ENCODE measurements at places on chromosomes 1 and 21.

- DNase-seq: peak; percentile 34
These were observed 1.0 kb upstream of the TNFSF4 start for GRCh38 chr1:173208146-173208545.

DNA sequence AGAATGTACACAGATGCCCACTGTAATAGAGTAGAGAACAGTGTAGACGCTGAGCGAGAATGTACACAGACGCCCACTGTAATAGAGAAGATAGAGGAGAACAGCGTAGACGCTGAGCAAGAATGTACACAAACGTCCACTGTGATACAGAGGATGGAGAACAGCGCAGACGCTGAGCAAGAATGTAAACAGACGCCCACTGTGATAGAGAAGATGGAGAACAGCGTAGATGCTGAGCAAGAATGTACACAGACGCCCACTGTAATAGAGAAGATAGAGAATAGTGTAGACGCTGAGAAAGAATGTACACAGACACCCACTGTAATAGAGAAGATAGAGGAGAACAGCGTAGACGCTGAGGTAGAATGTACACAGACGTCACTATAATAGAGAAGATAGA lies 306.9 kb downstream of the SMYD3 start:
- no peak for DNase-seq

DNA sequence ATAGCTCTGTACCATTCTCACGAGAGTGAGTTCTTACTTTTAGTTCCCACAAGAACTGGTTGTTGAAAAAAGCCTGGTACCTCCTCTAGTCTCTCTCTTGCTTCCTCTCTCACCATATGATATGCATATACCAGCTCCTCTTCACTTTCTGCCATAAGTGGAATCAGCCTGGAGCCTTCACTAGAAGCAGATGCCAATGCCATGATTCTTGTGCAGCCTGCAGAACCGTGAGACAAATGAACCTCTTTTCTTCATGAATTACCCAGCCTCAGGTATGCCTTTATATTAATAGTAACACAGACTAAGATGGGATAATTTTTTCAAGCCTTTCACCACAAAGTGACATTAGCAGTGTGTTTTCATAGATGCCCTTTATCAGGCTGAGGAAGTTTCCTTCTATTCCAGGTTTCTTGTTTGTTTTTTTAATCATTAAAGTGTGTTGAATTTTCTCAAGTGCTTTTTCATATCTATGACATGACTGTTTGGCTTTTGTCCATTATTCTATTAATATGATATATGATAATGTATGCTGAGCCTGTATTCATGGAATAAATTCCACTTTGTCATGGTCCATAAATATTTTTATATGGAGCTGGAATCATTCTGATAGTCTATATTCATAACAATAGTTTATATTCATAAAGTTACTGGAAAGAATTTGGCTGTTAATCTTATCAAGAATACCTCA lies 40.7 kb upstream of the C1orf185 start:
- peak; percentile 22 for DNase-seq

GRCh38 chr1:36284061-36284460 lies 22.1 kb upstream of the SH3D21 start:
- DNase-seq: peak; percentile 18

GRCh38 chr1:58573138-58573537 lies 3.9 kb downstream of the TACSTD2 start:
- DNase-seq: no peak

GRCh38 chr21:24759348-24760075 lies 847.8 kb downstream of the MRPL39 start:
- DNase-seq: no peak

GRCh38 chr1:165355977-165356811 lies at the start of gene LMX1A:
TSS of gene LMX1A (minus strand) at chr1:165356715. CDS start at chr1:165355559, 1,156 bp downstream.
- no peak for DNase-seq

DNA sequence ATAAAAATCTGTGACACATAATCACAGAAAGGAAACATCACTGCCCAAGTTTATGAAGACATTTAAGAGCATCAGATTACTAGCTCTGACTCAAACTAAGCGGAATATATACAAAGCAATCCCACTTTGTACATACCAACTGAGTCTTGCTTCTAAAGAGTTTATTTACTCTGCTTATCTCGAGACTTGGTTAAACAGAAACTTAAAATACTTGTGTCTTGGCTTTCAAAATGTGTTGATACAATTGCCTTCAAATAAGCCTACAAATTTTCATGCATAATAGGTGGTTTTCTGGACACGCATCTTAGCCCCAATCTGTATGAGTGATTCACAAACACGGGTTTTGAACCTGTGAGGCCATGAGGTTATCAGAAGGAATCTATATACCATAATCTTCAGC lies 21.0 kb downstream of the CD160 start:
- DNase-seq: no peak

DNA sequence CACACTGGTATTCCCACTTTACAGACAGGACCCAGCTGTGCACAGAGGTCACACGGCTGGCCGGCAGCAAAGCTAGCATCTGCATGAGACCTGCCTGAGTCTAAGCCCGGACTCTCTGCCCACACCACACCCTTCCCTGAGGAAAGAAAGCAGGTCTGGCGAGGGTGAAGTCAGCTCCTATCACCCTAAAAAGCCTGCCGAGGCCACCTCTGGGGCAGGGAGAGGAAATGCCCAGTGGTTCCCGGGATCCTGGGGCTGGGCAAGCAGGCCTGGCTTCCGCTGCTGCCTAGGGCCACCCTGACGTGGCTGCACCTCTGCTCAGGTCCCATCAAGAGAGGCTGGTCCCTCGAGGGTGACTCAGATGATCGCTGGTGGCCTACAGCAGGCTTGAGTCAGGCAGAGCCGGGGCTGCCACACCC lies 42.2 kb downstream of the RAP1GAP start:
- no peak for DNase-seq

DNA sequence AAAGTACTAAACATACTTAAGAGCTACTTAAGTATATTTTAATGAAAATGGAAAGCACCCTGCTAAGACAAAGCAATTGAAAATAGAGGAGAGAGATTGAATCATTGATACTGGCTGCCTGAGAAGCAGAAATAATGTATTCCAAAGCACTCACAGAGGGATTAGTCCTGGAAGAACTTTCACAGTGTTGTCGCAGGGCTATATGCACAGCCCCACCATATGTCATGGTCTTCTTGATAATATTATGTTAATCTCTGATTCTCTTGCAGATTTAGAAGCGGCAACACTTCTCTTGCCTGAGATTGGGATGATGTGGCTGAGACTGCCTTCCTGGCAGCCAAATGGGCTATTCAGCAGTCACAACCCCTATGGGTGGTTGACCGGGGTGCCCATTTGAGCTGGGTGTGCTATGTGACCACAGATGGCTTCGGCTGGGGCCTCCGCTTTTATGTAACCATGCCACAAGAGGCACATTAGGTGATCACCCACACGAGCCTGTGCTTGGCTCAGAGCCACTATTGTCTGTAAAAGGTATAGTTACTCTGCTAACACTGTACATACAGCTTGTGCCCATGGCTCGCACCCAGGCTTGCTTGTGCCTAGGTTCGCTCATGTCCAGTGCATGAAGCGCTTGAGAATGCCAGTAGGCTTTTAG lies 152.2 kb upstream of the SGIP1 start:
- DNase-seq: no peak

GRCh38 chr1:33390542-33390941 lies 40.4 kb downstream of the PHC2 start:
- peak; percentile 92 for DNase-seq

- peak; percentile 27 for DNase-seq
These were observed 574.1 kb downstream of the LMO4 start for GRCh38 chr1:87902830-87903229.

GRCh38 chr1:200971428-200971903 lies 52.0 kb downstream of the KIF21B start:
- no peak for DNase-seq

DNA sequence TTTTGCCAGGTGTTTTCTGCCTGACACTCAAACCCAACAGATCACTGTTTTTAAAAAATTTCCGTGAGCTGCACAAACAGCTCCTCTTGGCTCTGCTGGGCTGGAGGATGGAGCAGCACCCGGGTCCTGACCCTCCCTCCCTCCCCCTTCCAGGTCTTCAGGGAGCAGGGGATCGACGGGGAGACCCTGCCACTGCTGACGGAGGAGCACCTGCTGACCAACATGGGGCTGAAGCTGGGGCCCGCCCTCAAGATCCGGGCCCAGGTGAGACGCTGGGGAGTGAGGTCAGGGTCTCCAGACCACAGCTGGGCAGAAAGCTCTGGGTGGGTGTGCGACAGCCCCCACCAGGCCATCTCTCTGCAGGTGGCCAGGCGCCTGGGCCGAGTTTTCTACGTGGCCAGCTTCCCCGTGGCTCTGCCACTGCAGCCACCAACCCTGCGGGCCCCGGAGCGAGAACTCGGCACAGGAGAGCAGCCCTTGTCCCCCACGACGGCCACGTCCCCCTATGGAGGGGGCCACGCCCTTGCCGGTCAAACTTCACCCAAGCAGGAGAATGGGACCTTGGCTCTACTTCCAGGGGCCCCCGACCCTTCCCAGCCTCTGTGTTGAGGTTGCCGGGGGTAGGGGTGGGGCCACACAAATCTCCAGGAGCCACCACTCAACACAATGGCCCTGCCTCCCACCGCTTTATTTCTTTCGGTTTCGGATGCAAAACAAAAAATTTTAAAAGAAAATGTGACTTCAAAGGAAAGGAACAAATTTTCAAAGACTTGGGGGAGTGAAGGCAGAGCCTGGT lies 15.3 kb downstream of the NOC2L start:
- DNase-seq: no peak

GRCh38 chr1:150493175-150493574 lies 6.0 kb downstream of the TARS2 start:
- DNase-seq: no peak

GRCh38 chr1:168834225-168834872 lies 105.3 kb upstream of the DPT start:
- no peak for DNase-seq

GRCh38 chr21:44892536-44893277 lies 19.2 kb upstream of the PTTG1IP start:
- no peak for DNase-seq

GRCh38 chr1:23790696-23791515 lies at the start of gene LYPLA2:
TSS of gene LYPLA2 (plus strand) at chr1:23791145. CDS start at chr1:23792683, 1,538 bp downstream.
- DNase-seq: peak; percentile 90

GRCh38 chr1:82034812-82035211 lies 234.1 kb downstream of the ADGRL2 start:
- no peak for DNase-seq

DNA sequence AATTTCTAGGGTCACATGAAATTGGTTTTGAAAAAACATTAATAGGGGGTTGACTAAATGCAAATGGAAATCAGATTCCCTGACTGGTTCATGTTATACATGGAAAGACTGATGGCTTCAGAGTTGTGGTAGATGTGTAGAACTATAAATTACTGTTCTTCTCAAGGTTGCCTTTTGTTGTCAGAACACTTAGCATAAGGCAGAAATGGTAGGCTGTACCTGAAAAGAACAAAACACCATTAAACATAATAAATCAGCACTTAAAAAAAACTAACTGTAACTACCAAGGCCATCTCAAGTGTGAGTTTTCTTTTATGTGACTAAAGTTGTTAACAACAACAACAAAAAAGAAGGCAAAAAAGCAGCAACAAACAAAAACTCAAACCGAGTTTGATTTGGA lies 111.8 kb downstream of the RPS6KC1 start:
- DNase-seq: no peak

DNA sequence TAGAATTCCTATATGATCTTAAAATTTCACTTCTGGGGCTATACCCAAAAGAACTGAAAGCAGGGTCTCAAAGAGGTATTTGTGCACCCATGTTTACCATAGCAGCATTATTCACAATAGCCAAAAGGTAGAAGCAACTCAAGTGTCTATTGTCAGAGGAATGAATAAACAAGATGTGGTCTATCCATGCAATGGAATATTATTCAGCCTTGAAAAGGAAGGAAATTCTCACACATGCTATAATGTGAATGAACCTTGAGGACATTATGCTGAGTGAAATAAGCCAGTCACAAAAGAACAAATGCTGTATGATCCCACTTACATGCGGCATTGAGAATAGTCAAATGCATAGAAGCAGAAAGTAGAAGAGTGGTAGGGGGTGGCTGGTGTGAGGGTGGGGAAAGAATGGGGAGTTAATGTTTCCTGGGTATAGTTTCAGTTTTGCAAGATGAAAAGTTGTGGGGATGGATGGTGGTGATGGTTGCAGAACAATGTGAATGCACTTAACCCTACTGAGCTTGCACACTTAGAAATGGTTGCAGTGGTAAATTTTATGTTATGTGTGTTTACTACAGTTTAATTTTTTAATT lies 122.4 kb downstream of the TOMM20 start:
- no peak for DNase-seq

- DNase-seq: peak; percentile 36
These were observed 7.1 kb downstream of the CHRNB2 start for GRCh38 chr1:154574716-154575115.

GRCh38 chr1:15956150-15956549 lies 19.8 kb downstream of the ZBTB17 start:
- peak; percentile 61 for DNase-seq

- DNase-seq: no peak
These were observed 402.3 kb downstream of the PTBP2 start for GRCh38 chr1:97123717-97124431.

GRCh38 chr1:4585216-4585615 lies 69.2 kb upstream of the AJAP1 start:
- DNase-seq: no peak

GRCh38 chr1:212431644-212432043 lies 1.1 kb upstream of the NENF start:
- no peak for DNase-seq

DNA sequence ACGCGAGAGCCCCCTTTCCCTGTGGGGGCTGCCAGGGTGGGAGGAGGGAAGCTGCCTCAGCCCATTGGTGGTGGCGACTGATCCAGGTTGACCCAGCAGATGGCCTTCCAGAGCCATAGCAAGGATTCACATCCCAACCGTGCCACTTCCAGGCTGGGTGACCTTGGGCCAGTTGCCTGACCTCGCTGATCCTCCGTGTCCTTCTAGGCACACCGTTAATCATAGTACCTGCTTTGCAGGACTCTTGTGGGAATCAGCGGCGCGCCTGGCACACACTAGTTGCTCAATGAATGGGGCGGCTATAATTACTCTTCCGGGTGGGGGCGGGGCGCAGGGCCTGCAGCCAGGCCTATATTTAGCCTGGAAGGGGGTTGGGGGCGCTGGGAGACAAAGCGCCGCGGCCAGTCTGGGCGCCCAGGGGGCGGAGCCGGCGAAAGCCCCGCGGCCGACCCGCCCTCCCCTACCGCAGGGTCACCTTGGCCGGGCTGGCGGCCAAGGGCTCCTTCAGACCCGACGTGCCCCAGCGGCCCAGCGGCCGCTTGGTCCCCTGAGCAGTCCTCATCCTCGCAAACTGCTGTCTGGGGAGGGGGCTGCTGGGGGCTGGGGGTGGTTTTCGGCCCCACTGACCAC lies 5.1 kb downstream of the HSPB7 start:
- peak; percentile 85 for DNase-seq

GRCh38 chr1:184027826-184028695 lies 9.5 kb downstream of the COLGALT2 start:
- DNase-seq: peak; percentile 88

Data from fibroblast of upper back skin (primary cell).